Caki2 (cell line): ENCODE measurements at places on chromosomes 11 and 22. TPM values are rescaled to one million over a fixed set of nuclear protein-coding genes. Genes with fewer than 3 reads are reported as not detected.

CABP4 gene
- total RNA-seq: 1.6 and 10.8 TPM in 2 replicates

NAALAD2 gene
- not detected in 2 replicates for total RNA-seq

CADM1 gene
- total RNA-seq: 17.5 and 28.2 TPM in 2 replicates

OR52E1 gene
- total RNA-seq: not detected in 2 replicates

ABTB2 gene
- 6.0 and 6.3 TPM in 2 replicates for total RNA-seq

RRM1 gene
- total RNA-seq: 93.1 and 104 TPM in 2 replicates

CASP1 gene
- total RNA-seq: not detected in 2 replicates

TMEM45B gene
- 0.61 and 2.3 TPM in 2 replicates for total RNA-seq

OR8U1 gene
- total RNA-seq: not detected in 2 replicates

MMP13 gene
- not detected in 2 replicates for total RNA-seq

- DNase-seq: no peak
Observed at GRCh38 chr22:27775087-27775698, 26.4 kb downstream of the MN1 start.

- no peak for DNase-seq
Observed at GRCh38 chr22:46309526-46310085, 12.9 kb downstream of the GTSE1 start.

- no peak for DNase-seq
Observed at GRCh38 chr11:64670975-64671374, 52.0 kb downstream of the NRXN2 start.

DNA sequence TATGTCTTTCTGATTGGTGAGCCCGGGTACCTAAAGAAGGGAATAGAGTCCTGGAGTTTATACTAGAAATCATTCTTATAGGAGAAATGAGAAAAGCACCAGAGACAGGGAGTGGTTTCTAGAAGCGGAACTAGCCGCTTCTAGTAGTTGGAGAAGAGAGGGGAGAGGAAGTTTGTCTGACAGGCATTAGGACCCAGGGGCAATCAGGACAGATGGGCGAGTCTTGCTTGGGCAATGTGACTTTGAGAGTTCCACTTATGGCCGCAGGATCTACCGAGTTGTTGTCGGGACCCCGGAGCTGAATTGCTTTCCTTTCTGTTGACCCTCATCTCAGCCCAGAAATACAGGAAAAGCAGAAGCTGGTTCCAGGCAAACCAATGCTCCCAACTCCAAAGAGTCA lies 596.8 kb upstream of the CNTN5 start:
- no peak for DNase-seq

- peak; percentile 95 for DNase-seq
Observed at GRCh38 chr22:38872172-38872830, at the start of gene CBX6. Gene CBX6 (minus strand): TSS chr22:38872216. CDS start chr22:38872190, 26 bp downstream.

GRCh38 chr11:101448881-101449442 lies 134.8 kb downstream of the TRPC6 start:
- DNase-seq: no peak

GRCh38 chr11:121450401-121450800 lies 1.7 kb upstream of the SORL1 start:
- no peak for DNase-seq

DNA sequence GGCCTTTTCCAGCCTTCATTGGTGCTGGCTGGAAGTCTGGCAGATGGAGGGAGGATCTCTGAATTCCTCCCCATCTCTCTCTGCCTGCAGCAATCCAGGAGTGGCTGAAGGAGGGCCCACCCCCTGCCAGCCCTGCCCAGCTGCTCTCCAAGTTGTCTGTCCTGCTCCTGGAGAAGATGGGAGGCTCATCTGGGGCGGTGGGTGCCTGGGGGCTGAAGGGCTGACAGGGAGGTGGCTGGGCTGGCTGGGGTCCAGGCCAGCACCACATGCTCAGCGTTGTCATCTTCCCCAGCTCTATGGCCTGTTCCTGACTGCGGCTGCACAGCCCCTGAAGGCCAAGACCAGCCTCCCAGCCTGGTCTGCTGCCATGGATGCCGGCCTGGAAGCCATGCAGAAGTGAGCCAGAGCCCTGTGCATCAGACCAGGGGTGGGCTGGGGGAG lies 12.2 kb downstream of the TKFC start:
- no peak for DNase-seq
